HFF-Myc (cell line): ENCODE measurements at places on chromosomes 5 and 9.

- no peak for DNase-seq
Measured at GRCh38 chr5:133494923-133495246, 117.5 kb downstream of the FSTL4 start.

- no peak for DNase-seq
Measured at GRCh38 chr9:112404508-112404932, 24.6 kb downstream of the HSDL2 start.

- no peak for DNase-seq
Measured at GRCh38 chr5:5634817-5635216, 212.3 kb downstream of the ICE1 start.

DNA sequence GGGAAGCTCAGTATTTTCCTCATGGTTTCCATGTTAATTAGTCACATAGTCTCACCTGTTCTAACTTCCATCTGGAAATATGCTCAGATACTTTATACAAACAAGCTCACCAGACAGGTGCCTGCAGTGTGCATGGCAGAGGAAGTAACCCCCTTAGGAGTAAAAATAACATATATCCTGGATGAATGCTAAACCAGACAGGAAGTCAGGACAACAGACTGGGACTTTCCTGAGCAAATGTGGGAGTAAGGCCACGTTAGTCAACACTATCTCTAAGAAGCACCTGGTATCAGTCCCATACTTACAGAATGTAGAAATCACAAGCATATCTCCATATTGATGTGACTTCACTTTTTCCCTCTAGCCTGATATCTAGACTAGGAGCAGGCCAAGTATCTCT lies 128.4 kb downstream of the SEC61B start:
- DNase-seq, result no peak

DNA sequence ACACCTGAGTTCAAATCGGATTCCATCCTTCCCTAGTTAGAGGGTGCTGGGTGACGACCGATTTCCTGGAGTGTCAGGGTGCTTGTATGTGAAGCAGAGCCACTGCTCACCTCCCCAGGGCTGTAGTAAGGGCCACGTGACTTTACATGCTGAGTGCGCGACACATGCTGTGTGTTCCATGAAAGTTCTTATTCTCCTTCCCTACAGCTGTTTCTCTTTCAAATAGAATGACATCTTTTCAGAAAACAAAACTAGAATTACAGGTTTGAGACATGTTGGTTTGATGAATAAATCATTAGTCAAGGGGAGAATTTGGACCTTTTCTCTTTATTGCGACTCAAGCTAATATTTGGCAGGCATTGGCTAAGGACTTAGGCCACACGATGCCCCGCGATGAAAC lies 113.1 kb downstream of the JMY start:
- no peak for DNase-seq

GRCh38 chr5:83428126-83428525 lies 43.4 kb upstream of the VCAN start:
- no peak for DNase-seq

- DNase-seq, result no peak
Measured at GRCh38 chr9:82539856-82540579, 522.9 kb downstream of the RASEF start.

- no peak for DNase-seq
Measured at GRCh38 chr9:3415906-3416305, 109.9 kb downstream of the RFX3 start.

GRCh38 chr5:122463221-122463620 lies 151.2 kb downstream of the SNCAIP start:
- DNase-seq, result no peak

DNA sequence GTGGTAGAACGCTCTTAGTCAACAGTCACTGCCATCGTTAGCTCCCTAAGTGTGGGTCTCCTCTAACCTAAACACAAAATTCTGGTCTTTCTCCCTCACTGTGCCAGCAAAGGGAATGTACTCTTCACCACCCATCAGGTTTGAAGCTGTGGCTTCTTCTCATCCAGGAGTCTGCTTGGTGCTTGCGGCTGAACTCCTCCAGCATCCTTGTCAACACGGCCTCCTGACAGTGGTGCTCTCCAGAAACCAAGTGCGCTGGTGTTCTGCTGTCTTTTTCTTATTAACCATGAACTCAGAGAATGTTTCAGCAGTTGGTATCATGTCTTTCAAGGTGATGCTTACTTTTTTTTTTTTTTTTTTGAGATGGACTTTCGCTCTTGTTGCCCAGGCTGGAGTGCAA lies 23.9 kb upstream of the LPCAT1 start:
- DNase-seq, result no peak

GRCh38 chr5:179137643-179138567 lies 77.7 kb downstream of the ZNF354C start:
- DNase-seq, result no peak

- DNase-seq, result no peak
Measured at GRCh38 chr5:112342389-112342788, 76.7 kb downstream of the EPB41L4A start.

- DNase-seq, result no peak
Measured at GRCh38 chr5:111461934-111462333, 50.4 kb downstream of the STARD4 start.

GRCh38 chr5:88049156-88049555 lies 219.5 kb downstream of the TMEM161B start:
- DNase-seq, result no peak

DNA sequence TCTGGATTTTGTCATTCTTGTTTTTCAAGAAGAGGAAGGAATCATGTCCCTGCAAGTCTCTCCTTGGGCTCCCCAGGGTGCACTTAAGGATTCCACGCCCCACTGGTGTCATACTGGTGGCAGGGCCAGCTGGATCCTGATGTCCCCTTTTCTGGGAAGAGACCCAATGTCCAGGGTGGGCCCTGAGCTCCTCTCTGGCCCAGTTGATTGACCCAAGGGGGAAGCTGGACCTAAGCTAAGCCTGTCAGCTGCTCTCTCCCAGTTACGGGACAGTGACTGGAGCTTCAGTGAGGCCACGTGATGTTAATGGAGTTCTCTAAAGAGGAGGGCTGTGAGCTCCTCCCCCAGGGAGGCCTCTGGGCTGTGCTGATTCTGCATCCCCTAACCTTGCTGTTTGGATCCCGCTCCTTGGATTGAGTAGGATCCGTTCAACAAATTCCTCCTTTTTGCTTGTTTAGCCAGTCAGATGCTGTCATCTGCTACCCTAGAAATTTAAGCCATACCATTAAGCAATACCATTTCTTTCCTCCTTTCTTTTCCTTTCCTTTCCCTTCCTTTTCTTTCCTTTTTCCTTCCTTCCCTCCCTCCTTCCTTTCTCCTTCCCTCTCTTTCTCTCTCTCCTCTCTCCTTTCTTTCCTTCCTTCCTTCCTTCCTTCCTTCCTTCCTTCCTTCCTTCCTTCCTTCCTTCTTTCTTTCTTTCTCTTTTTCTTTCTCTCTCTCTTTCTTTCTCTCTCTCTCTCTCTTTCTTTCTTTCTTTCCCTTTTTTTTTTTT lies 17.2 kb downstream of the NKX2-5 start:
- no peak for DNase-seq

DNA sequence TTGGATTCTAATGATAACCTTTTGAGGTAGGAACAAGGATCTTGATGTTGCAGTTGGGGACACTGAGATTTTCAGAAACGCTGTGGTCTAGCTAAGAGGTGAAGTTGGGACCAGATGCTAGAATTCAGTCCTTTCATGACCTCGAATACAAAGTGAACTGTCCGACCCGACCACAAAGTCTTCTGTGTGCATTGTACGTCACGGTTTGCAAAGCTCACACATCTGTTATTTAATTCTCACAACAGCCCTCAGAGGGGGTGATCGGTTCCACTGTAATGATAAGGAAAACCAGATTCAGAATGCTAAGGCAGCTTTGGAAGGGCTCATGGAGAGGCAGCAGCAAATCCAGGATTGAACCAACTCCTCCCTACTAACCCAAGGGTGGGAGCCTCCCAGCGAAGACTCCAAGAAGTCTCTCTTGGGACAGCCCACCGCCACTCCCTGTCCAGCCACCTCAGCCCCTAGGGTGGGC lies 16.6 kb upstream of the KIF12 start:
- no peak for DNase-seq

DNA sequence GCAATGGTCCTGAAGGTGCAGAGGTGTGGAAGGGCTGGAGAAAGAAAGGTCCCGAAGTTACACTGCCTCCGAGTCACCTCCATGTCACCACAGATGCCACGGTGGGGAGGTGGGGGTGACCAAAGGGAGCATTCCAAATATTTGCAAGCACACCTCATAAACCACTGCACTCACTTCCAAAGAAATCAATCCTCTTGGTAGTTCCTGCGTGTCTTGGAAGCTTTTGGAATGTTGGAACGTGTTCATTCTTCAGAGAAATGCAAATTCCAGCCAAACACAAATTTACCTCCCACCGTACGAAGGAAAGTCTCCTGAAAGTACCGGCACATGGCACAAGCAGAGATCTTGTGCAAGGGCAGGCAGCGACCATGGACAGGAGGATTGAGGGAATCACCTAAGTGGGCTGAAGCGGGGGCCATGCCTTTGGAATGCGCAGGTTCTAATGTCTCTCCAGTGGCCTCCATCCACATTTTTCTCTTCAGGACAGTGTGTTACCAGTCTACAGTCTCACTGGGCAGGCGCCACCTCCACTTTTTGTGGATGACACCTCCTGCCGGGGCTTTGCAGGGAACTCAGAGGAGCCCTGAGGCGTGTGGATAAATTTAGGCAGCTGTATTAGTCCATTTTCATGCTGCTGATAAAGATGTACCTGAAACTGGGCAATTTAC lies 54.0 kb downstream of the NSUN2 start:
- DNase-seq, result no peak
